Activated T-cell treated with anti-CD3 and anti-CD28 coated beads for 1 hour (primary cell): ENCODE measurements at places on chromosomes 12 and 14.

DNA sequence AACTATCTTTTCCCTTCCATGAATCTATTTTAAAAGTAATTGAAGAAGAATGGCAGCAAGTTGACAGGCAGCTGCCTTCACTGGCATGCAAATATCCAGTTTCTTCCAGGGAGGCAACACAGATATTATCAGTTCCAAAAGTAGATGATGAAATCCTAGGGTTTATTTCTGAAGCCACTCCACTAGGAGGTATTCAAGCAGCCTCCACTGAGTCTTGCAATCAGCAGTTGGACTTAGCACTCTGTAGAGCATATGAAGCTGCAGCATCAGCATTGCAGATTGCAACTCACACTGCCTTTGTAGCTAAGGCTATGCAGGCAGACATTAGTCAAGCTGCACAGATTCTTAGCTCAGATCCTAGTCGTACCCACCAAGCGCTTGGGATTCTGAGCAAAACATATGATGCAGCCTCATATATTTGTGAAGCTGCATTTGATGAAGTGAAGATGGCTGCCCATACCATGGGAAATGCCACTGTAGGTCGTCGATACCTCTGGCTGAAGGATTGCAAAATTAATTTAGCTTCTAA is 18.4 kb downstream of the TMPO start:
- no peak for DNase-seq

GRCh38 chr12:88207921-88208620 is 66.0 kb downstream of the TMTC3 start:
- DNase-seq: no peak

GRCh38 chr14:55625481-55625880 is 45.5 kb downstream of the KTN1 start:
- DNase-seq: no peak

DNA sequence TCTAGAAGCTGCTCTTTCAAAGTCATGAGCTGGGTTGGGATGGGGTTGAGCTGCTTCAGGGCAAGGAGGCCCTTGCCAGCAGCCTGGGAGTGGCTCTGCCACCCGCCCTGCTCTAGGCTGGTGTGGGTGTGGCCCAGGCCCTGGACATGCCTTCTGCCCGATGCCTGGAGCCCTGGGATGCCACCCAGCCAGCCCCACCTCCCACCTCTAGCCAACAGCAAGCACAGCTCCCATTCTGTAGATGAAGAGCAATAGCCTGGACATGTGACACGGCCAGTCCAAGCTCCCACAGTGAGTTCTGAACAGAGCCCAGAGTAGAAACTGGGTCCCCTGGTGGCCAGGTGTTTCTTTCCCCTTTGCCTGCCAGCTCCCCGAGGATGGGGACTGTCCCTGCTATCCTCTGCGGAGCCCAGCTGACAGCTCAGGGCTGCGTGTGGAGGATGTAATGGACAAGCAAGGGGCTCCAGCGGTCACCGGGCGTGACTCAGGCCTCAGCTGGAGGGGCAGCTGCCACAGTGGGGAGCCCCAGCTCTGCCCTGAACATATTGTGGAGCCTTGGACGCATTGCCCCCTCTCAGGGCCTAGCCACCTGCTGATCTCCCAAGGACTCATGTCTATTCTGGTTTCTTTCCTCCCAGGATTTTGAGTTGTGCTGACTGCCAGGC is 165.2 kb downstream of the TSPAN9 start:
- no peak for DNase-seq

DNA sequence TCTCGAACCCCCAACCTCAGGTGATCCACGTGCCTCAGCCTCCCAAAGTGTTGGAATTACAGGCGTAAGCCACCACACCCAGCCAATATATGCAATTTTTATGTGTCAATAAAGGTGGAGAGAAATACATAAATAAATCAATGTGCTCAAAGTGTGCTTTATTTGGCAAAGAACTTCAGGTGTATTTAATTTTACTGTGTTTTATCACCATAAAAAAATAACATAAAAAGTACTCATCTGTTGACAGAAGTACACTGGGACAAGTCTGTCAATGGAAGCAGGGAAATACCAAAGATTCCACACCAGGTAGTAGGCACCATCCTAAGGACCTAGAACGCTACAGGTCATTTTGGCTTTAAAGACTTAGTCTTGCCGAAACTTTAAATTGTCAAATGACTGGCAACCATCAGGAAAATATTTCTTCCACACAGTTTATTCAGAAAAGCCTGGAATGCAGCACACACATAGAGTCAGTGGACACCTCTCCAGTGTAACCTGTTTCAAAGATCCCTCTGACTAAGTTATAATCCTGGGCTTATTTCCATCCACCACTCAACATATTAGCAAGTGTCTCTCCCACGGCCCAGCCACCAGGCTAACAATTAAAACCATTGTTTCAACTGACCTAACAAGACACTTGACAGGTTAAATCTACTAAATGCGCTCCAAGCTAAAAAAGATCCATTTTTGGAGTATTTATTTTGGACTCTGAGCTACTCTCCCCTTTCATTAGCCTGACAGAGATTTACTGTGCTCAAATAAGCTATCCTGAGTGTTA is 4.2 kb downstream of the ERO1A start:
- no peak for DNase-seq

GRCh38 chr12:21775133-21775820 is 771 bp upstream of the KCNJ8 start:
- DNase-seq: no peak

- no peak for DNase-seq
Measured at GRCh38 chr14:55964091-55964490, 154.1 kb upstream of the PELI2 start.

DNA sequence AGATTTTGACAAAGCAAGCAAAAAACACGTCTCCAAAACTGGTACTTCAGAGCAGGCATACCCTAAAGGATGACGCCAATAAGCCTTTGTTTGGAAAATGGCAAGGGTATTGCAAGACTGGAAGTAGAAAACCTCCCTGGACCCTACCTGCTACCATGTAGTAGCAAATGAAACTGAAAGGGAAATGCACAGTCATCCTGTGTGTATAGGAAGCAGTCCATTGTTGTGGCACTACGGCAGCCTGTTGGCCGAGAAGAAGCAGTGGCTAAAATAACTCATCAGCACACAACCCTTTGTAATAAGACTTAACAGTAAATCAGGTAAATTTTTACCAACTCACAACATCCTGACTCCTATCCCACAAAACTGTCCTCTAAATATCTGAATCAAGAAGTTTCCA is 386.4 kb downstream of the RGS6 start:
- no peak for DNase-seq

GRCh38 chr14:63895510-63895909 is 42.7 kb downstream of the SYNE2 start:
- DNase-seq: no peak

- no peak for DNase-seq
Measured at GRCh38 chr12:62335796-62336195, 75.6 kb downstream of the USP15 start.

DNA sequence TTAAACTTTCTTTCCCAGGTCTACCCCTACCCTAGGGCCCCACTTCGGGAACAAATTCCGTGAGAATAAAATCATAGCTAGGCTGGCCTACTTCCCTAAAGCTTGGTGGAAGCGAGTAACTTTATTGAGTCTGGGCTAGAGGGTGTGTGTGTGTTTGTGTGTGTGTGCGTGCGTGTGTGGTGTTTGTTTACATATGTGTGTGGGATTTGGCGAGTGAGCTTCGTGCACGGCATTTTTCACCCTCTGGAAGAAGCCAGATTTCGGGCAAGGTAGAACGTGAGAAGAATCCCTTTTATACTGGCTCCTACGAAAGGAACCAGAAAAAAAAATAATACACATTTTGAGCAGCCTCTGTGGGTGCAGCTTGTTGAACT is 7.5 kb upstream of the LHX5 start:
- no peak for DNase-seq

GRCh38 chr12:130712346-130713065 is 3.6 kb downstream of the RIMBP2 start:
- no peak for DNase-seq

GRCh38 chr12:83826112-83826511 is 1086.5 kb downstream of the SLC6A15 start:
- no peak for DNase-seq

- DNase-seq: no peak
Measured at GRCh38 chr12:104299842-104300481, 3.6 kb upstream of the EID3 start.

DNA sequence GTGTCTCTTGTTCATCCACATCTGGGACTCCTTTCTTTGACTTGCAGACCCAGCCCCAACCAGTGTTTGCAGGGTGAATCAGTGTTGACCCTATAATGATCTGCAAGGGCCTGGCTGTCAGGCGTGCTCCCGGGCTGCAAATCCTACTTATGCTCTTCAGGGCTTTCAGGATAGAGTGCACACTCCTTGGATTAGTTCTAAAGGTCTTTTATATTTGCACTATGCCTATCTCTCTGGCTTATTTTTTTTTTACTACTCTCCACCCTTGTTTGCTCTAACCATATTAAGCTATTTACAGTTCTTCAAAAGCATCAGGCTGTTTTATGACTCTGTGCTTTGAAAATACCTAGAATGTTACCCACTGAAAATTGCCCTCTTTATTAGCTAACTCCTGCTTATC is 4.3 kb upstream of the PRICKLE1 start:
- no peak for DNase-seq

GRCh38 chr12:81874586-81874985 is 115.4 kb upstream of the PPFIA2 start:
- DNase-seq: no peak

- no peak for DNase-seq
Measured at GRCh38 chr12:102527171-102527720, 46.9 kb upstream of the IGF1 start.

- no peak for DNase-seq
Measured at GRCh38 chr14:106642090-106642489, 1115.7 kb downstream of the TMEM121 start.
